ENCODE measurements at places on chromosomes 16 and 17.

GRCh38 chr16:88957887-88958577 is 19.0 kb downstream of the CBFA2T3 start:
- DNase-seq, result no peak

DNA sequence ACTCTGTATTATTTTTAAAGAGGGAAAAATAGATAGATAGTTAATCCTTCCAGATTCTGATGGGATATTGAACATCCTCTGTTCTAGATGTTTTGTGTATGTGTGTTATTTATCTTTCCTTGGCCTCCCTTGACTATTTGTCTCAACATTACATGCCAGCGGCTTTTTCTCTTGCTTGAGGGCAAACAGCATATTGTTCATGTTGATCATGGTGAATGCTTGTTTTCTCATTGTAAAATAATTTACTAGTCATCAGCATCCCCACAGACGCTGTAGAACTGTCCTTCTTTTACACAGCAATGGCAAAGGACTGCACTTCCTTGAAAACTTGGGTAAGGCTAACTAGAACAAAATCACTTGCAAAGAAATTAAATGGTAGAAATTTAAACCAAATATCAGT is 1376.4 kb upstream of the GOT2 start:
- DNase-seq, result no peak

GRCh38 chr17:17698371-17698770 is 17.1 kb downstream of the RAI1 start:
- no peak for DNase-seq

DNA sequence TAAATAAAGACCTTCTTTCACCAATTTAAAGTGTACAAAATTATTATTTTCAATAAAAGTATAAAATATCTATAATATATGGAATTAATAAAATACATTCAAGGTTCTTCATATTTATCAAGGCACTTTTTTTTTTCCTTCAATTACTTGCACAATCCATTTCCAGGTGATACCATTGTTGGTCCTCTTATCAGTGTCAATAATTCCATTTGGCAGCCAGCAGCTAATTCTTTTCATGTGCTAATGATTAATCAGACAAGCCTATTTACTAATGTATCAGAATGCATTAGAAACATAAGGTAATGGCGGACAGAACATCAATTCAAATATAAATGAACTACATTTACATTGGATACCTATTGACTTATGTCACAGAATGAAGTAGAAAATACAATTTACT is 622.2 kb downstream of the TOX3 start:
- DNase-seq, result no peak

DNA sequence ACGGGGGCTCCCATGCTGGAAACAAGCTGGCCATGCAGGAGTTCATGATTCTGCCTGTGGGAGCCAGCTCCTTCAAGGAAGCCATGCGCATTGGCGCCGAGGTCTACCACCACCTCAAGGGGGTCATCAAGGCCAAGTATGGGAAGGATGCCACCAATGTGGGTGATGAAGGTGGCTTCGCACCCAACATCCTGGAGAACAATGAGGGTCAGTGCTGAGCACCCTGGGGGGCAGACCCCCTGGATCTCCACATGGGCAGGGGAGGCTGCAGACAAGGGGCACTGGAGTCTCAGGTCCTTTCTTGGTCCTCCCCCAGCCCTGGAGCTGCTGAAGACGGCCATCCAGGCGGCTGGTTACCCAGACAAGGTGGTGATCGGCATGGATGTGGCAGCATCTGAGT is 4.2 kb downstream of the ENO3 start:
- DNase-seq, result no peak

DNA sequence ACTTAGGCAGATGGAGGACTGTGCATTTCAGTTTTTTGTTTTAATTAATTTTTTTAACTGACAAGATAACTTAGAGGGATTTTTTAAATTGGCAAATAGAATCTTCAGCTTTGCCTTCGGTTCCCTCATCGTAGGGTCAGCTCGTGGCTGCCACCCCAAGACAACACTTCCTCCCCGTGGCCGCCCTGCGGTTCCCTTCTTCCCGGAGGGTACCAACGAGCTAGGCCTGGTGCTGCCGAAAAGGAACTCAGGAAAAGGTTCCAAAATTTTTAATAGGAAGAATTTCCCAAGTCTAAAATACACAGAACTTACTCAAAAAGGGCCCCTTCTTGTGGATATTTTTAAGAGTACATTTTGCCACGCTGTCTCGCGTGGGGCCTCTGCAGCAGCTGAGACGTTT is 210.4 kb upstream of the CHMP6 start:
- no peak for DNase-seq

GRCh38 chr16:54290833-54291655 is 4.5 kb upstream of the IRX3 start:
- no peak for DNase-seq
